Hindlimb muscle (tissue), 1 donor: ENCODE measurements at places on chromosomes 5 and 9. TPM values are rescaled to one million over a fixed set of nuclear protein-coding genes. Genes with fewer than 3 reads are reported as not detected.

ORM2 gene
- polyA plus RNA-seq = 0.37 TPM

KCNN2 gene
- polyA plus RNA-seq = 9.6 TPM

PRR16 gene
- polyA plus RNA-seq = 28.0 TPM

IL5 gene
- not detected for polyA plus RNA-seq

PCA3 gene
- polyA plus RNA-seq = 0.72 TPM

CERCAM gene
- 114 TPM for polyA plus RNA-seq

RBM27 gene
- 16.0 TPM for polyA plus RNA-seq

ST8SIA4 gene
- 6.7 TPM for polyA plus RNA-seq

CER1 gene
- not detected for polyA plus RNA-seq

SLC25A25 gene
- 14.9 TPM for polyA plus RNA-seq

PPP3R2 gene
- not detected for polyA plus RNA-seq

FAT2 gene
- polyA plus RNA-seq = 0.66 TPM

CBY3 gene
- 0.61 TPM for polyA plus RNA-seq

C9 gene
- 0.34 TPM for polyA plus RNA-seq

NFIB gene
- polyA plus RNA-seq = 84.4 TPM

STXBP1 gene
- polyA plus RNA-seq = 15.7 TPM

DDX46 gene
- 54.2 TPM for polyA plus RNA-seq

SLC36A3 gene
- not detected for polyA plus RNA-seq

TTC23L gene
- polyA plus RNA-seq = 0.15 TPM

PDE6A gene
- polyA plus RNA-seq = 0.09 TPM

PPIC gene
- polyA plus RNA-seq = 24.2 TPM

HTR4 gene
- polyA plus RNA-seq = not detected

DHFR gene
- 21.7 TPM for polyA plus RNA-seq

RETREG1 gene
- polyA plus RNA-seq = 61.0 TPM

CORO2A gene
- polyA plus RNA-seq = 0.37 TPM

C5 gene
- 6.0 TPM for polyA plus RNA-seq

SLC9A3 gene
- 2.8 TPM for polyA plus RNA-seq

ZNF346 gene
- polyA plus RNA-seq = 16.5 TPM

OSMR gene
- 10.5 TPM for polyA plus RNA-seq

MAMDC4 gene
- polyA plus RNA-seq = 5.9 TPM

TMEM171 gene
- 0.88 TPM for polyA plus RNA-seq

SIT1 gene
- polyA plus RNA-seq = not detected

AQP7 gene
- polyA plus RNA-seq = 6.4 TPM

PCDHGA4 gene
- polyA plus RNA-seq = 1.6 TPM

SHISAL2B gene
- polyA plus RNA-seq = not detected

FAM163B gene
- polyA plus RNA-seq = not detected

GDNF gene
- polyA plus RNA-seq = 1.9 TPM

TRIM41 gene
- polyA plus RNA-seq = 18.7 TPM

CEL gene
- polyA plus RNA-seq = 2.6 TPM

BAG1 gene
- 96.4 TPM for polyA plus RNA-seq

GOLM1 gene
- polyA plus RNA-seq = 44.3 TPM

IL13 gene
- polyA plus RNA-seq = not detected

FOXD4L3 gene
- not detected for polyA plus RNA-seq

LCN9 gene
- polyA plus RNA-seq = not detected

LRRC19 gene
- polyA plus RNA-seq = 0.13 TPM

ZNF883 gene
- 3.7 TPM for polyA plus RNA-seq

SLC6A3 gene
- not detected for polyA plus RNA-seq

TRPM3 gene
- 0.25 TPM for polyA plus RNA-seq

PCDHB16 gene
- polyA plus RNA-seq = 3.9 TPM

ARSI gene
- 8.2 TPM for polyA plus RNA-seq
